ENCODE measurements at places on chromosomes 1 and 21.

DNA sequence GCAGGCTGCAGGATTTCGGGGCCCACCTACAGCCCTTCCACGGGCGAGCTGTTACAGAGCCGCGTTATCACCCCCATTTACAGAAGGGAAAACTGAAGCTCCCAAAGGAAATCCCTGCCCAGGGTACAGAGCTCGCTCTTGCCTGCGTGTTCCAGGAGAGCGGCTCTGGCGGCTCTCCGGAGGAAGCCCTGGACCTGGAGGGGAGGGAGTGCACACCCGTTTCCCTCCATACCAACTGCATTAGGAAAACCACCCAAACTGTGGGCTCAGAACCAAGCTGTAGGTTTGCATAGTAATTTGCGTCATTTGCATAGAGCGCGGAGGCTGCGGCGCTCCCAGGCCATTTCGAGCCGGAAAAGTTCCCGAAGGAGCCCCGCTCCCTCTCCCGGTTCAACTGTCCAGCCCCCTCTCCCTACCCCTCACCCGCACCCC lies 24.7 kb upstream of the ADGRB2 start:
- DNase-seq, result peak; percentile 55

DNA sequence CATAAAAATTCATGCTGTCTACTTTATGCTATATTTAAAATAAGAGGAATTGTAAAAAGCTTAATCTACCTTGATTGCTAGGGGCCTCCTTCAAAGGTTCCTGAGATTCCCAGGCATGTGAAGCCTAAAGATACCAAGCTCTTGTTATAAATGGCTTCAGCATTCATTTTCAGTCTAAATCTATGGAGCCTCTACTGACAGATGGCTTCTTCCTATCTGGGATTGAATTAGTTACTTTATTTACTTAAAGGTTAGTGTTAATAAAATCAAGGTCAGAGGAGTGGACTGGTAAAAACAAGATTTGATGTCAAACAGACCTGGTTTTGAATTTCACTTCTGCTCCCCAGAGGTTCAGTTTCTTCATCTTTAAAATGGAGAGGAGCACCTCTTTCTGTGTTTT lies 93.7 kb downstream of the TNNI3K start:
- no peak for DNase-seq

DNA sequence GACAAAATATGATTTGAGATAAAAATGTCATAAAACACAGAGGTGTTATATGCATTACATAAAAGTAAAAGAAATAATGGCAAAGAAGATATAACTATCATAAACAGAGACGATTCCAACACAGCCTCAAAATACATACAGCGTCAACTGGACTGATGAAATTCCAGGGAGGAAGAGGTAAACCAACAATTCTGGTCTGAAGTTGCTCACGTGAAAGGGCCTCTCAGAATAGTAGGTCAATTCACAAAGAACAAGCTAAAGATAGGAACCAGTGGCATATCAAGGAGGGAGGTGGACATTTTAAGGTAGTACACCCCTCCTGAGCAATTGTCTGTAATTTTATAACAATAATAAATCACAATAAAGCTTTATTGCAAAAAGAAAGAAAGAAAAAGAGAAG lies 18.6 kb downstream of the SLC2A5 start:
- no peak for DNase-seq

DNA sequence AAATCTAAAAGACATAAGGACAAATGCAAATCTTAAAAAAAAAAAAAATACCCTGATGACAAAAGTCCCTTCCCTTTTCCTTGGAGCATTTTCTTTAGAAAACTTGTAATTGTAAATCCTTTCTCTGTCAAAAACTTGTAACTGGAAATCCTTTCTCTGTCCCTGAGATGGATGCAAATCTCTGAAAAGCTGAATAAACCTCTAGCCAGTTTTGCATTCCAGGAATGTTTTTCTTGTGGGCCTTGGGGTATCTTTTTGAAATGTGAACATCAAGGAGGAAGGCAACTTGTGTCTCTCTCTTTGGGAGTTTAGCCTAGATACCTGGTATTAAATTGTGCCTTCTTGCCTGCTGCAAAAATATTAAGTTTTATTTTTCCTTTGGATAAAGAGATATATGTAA lies 305.3 kb downstream of the KCNT2 start:
- no peak for DNase-seq

- DNase-seq, result peak; percentile 44
These were observed 5.6 kb upstream of the FAM131C start for GRCh38 chr1:16078925-16079656.

- no peak for DNase-seq
These were observed 44.6 kb downstream of the CTTNBP2NL start for GRCh38 chr1:112440574-112440973.

- DNase-seq, result no peak
These were observed 8.1 kb downstream of the POFUT2 start for GRCh38 chr21:45279446-45280177.

- DNase-seq, result no peak
These were observed 26.3 kb downstream of the ATP2B4 start for GRCh38 chr1:203652724-203653461.

DNA sequence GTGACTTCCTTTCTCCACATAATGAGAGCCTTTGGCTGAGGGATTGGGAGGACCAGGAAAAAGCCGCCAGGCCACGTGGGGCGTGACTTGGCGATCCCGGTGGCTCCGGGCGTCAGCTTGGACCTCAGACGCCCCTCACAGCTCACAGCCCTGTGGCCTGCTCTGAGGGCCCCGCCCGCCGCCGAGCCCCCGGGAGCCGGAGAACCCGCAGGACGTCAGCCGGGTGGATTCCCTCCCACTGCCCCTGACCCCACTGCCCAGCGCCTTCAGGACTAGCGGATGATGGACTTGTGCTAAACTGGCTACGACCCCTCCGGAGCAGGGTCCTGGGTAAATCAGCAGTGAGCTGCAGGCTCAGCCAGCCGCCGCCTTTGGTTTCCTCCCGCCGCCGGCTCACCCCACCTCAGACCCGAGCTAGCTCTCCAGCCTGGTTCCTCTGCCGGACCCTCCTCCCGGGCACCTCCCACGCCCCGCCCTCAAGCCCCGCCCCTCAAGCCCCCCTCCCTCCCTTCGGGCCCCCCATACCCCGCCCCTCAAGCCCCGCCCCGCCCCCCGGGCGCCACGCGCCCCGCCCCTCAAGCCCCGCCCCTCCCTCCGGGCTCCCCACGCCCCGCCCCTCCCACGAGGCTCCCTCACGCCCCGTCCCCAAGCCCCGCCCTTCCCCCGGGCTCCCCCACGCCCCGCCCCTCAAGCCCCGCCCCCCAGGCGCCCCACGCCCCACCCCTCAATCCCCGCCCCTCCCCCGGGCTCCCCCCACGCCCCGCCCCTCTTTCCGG lies 10.0 kb upstream of the FAAP20 start:
- DNase-seq, result peak; percentile 48

- no peak for DNase-seq
These were observed 290.3 kb upstream of the SGIP1 start for GRCh38 chr1:66243548-66244130.

DNA sequence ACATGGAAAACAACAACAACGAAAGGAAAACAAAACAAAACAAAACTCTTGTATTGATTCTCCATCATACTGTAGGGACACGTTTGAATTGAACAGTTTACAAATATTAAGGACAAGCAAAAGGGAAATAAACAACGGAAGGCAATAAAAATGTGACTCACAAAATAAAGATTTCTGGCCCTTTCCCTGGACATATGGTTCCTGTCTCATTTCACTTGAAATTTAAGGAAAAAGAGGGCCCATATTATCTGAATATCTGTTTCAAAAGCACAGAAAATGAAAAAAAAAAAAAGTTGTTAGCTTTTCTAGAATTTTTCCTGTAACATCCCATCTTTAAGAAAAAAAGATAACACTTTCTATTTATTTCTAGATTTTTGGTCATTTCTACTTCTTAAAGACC lies 3.6 kb upstream of the PKN2 start:
- no peak for DNase-seq

DNA sequence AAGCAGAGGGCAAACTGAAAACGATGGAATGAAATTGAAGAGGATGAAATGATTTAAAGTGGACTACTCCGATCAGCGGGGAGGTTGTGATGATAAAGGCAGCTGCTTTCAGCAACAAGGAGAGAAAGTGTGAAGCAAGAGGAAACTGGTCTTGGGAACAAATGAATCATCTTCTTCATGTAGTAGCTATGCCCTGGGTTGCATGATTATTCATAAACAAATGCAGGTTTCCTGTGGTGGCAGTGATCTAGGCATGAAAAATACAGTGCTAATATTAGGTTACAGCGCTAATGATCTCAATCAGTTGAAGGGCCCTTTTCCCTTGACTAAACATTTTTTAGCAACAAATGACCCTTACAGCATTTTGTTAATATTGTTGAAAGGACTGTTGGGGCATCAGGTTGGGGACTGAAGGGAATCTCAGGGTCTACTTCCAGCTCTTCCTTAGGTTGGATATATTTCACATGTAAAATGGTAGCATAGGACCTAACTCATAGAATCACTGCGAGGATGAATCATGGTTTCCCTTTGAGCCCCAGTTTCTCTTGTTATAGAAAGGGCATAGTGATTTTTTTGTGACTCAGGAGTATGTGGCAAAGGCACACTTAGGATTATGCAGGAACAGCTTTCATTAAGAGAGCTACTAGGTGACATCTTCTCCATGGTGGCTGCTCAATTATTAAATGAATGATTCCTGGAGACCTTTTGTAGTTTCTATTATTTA lies 1.9 kb upstream of the ZFYVE9 start:
- DNase-seq, result peak; percentile 71

- DNase-seq, result no peak
These were observed 937 bp downstream of the CD48 start for GRCh38 chr1:160710517-160711252.

DNA sequence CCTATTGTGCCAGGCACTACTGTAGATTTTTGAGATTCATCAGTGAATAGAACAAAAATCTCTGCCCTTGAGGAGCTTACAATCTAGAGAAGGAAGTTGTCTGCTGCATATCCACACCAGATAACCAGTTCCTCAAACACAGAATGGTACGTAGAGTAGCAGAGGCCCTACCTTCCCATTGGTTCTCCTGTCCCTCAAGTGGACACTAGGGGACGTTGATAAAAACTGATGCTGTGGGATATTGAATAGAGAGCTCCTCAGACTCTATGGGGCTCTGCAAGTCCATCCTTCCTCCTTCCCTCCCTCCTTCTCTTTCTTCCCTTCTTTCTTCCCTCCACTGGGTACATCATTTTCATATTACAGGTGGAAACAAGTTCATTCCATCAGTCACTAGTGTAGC lies 371.3 kb downstream of the PBX1 start:
- DNase-seq, result no peak

GRCh38 chr1:154773551-154773950 lies 96.5 kb downstream of the KCNN3 start:
- no peak for DNase-seq

DNA sequence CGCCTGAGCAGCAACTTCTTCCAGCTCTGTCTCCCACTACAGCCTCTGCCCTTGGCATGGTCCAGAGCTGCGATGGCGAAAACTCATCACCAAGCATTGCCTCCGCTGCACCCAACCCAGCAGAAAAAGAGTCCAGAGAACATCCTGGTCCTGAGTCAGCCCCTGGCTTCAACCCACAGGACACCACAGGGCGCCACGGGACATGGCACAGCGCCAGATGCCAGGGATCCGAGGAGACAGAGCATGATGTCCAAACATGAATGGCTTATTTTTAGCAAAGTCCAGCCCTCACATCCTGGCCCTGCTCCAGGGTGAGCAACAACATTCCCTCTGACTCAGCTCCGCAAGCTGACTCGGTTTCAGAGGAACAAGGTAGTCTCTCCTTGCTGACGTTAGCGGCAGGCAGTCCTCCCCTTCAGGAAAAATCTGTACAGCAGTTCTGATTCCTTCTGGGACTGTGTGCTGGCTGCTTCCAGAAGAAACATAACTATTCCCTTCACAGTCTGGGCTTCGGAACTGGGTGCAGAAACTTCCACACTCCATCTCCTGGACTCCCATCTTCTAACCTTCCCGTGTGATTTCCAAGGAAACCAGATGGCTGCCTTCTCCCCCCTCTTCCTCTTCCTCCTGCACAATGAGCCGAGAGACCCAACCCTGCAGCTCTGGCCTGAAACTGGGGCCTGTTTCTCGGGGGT lies 131.3 kb downstream of the TOMM20 start:
- peak; percentile 99 for DNase-seq

GRCh38 chr1:197912739-197913494 lies 4.3 kb upstream of the LHX9 start:
- no peak for DNase-seq

DNA sequence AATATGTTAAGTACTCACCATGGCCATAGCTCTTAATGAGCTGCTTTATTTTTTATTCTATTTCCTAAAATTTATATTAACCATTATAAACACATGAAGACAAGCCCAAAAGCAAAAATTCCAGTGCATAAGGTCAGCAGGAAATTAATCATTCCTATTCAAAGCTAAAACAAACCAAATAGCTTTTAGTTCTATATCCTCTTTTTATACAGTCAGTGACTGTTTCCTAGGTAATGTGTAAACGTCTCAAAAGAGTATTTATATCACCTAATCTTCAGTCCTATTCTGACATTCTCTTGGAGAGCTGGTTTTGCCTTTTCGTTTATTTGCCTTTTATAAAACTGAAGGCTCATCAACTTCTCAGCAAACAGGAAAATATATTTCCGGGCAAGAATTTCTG lies 4.2 kb downstream of the GOLPH3L start:
- DNase-seq, result no peak

- DNase-seq, result peak; percentile 91
These were observed 26.4 kb downstream of the CNST start for GRCh38 chr1:246592695-246593094.

DNA sequence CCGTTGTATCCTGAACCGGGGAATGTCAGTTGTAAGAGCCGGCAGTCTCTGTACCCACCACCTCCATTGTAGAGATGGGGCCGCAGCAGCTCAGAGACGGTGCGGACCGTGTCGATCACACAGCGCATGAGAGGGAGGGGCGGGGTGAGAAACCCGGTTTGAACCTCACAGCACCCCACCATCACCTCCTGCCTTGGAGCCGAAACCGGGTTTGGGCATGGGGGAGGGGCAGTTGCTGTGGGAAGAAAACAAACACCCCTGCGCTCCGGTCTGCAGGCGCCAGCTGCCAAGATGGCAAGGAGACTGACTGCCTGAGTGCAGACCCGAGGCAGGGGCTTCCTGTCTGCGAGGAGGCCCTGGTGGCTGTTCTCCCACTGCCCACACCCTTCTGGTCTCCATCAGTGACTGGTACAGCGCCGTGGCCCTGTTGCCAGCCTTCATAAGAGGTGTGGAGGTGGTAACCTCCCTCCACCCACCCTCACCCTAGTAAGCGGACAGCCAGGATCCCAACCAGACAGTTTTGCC lies 69.2 kb upstream of the SSBP3 start:
- no peak for DNase-seq
